ENCODE measurements at places on chromosomes 3 and 15. TPM values are rescaled to one million over a fixed set of nuclear protein-coding genes. Genes with fewer than 3 reads are reported as not detected.

RAB27A gene
- 18.0 TPM for polyA plus RNA-seq

DNA sequence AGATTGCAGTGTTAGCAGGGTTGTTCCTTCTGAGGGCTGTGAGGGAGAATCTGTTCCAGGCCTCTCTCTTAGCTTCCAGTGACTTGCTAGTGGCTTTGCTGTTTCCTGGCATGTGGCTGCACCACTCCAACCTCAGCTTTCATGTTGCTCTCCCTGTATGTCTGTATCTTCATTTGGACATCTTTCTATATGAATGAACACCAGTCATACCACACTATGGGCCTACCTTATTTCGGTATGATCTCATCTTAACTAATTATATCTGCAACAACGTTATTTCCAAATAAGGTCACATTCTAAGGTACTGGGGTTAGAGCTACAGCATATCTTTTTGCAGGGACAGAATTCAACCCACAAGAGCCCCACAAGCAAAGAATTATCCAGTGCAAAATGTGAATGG, 356.7 kb upstream of the UMPS start:
- no peak for DNase-seq

DNA sequence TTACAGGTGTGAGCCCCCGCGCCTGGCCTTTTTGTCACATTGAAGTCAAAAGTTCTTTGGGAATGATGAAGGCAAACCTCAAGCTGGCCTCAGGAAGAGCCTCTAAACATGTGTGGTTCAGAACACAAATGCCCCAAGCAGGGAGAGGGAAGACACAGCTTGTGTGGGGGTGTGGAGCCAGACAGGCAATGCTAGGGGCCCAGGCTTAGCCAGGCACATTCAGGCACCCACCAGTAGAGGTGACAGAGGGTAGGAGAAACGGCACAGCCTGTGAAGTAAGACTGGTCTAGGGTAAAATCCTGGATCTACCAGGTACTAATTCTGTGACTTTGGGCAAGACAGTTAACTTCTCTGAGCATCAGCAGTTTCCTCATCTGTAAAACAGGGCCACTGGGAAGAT, 3.5 kb downstream of the HDC start:
- DNase-seq, result no peak

- DNase-seq, result no peak
Measured at GRCh38 chr15:40054855-40055575, 16.0 kb upstream of the SRP14 start.

GRCh38 chr3:100160521-100160920, 46.2 kb upstream of the FILIP1L start:
- DNase-seq, result no peak

DNA sequence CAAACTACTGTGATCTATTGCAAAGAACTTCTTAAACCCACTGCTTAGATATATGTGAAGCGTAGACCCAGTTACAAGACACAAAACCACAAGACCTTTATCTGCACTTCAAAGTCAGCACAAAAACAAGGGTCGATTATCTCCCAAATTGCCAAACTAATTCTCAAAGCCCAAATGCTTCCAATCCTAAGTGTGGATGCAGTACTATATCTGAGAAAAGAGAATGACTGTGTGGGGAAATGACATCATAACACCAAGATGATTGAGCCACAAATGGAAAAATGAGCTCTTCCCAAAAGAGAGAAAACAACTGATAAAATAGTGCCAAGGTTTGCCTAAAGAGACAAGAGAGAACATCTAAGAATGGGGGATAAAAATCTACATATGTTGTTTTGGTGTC, 86.2 kb downstream of the MEIS2 start:
- DNase-seq, result no peak

DNA sequence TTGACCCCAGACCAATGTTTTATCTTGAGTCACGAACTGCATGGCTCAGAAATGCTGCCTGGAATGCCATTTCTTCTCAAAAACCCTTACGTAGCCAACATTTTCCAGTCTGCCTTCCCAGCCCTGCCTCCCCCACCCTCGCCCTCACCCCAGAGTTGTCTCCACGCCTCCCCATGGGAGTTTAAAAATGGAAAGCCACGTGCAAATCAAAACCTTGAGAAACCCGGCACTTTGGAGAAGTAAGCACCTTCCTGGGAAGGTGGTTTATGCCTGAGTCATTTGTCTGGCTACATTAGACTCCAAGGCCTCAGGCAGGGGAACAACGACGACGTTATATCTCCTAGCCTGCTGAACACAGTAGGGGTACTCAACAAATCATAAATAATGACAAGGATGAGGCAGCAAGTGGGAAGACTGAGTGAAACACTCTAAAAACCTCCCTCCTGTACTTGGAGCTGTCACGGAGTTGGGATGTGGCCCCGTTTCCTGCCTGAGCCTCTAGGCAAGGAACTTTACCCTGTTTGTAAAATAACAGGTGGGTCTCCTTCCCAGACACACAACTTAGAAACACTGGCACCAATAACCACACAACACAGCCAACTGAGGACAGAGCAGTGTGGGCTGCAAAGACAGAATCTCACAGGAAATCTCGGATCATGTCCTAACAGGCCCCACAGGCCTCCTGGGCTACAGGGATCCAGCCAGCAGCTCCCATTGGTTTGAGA, 179.1 kb downstream of the NTRK3 start:
- no peak for DNase-seq

Measured in right renal pelvis (tissue), 4 donors.